ENCODE measurements at places on chromosomes 3 and 15. TPM values are rescaled to one million over a fixed set of nuclear protein-coding genes. Genes with fewer than 3 reads are reported as not detected.

Gene MESP2
- total RNA-seq: not detected

DNA sequence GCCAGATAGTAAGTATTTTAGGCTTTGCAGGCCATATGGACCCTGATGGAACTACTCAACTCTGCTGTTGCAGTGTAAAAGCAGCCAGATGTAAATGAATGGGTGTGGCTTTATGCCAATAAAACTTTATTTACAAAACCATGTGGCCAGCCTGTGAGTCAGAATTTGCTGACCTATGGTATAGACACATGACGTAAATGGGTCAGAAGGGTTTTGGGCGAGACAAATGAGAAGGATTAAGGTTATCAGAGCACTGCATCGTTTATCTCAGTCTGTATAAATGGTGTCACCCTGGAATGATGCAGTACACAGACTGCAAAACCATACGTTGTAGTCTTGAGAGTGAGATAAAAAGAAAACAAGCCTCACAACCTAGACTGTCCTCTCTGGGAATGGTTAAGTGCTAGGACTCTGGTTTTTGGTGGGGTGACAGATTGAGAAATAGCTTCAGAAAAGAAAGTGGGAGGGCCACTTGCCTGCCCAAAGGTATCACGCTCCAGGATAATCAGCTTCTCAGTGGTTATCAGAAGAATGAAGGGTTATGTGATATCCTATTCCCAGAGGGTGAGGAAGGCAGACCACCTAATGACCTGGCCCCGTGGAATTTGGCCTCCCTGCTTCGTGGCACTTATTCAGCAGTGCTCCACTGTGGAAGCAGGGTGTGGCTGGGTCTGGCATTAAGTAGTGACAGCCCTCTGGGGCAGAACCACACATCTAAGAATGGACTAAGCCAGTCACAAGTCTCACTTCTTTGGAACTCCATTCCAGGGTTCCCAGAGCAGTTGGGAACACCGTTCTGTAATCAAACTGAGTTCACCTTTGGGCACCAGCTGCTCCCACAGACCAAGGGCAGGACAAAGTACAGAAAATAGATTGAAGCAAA lies 46.1 kb downstream of the ABHD5 start:
- H3K4me3 ChIP-seq: no peak overlapping the region
- H3K27ac ChIP-seq: no peak overlapping the region
- H3K4me1 ChIP-seq: no peaks in the 10 kb centered on the region
- no peak for DNase-seq
- no peaks in the 10 kb centered on the region for H3K27me3 ChIP-seq

Gene RHOV
- total RNA-seq: not detected

DNA sequence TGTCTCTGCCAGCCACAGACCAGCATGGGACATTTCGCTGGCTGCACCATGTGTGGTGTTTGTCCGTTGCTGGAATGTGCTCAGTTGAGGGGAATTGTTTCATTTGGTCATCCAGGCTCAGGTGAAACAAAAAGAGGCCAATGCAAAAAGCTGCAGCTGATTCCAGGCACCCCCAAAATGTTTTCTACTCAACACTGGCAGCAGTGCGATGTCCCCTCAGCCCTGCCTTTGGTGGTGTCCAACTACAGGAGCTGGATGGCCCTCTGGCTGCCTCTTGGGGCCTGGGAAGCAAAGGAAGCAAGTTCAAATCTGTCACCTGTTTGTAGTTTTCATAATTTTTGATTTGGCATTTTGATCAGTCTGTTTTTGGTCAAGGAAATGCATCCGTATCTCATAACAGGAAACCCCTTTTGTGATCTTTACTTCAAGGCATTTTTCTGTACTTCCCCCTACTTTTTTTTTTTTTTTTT lies 141.8 kb downstream of the EEFSEC start:
- no peak overlapping the region for H3K4me3 ChIP-seq
- peaks cover 30% of the 10 kb centered on the region for H3K4me1 ChIP-seq

Gene ATP10A
- total RNA-seq: 57.9 TPM

Gene ZCWPW2
- 0.50 TPM for total RNA-seq

Gene NLGN1
- total RNA-seq: not detected

- no peak overlapping the region for H3K27ac ChIP-seq
- H3K27me3 ChIP-seq: no peaks in the 10 kb centered on the region
- no peak for DNase-seq
- no peak overlapping the region for H3K4me3 ChIP-seq
- H3K4me1 ChIP-seq: peaks cover 11% of the 10 kb centered on the region
These were observed 15.8 kb upstream of the SEMA3F start for GRCh38 chr3:50139308-50139707.

DNA sequence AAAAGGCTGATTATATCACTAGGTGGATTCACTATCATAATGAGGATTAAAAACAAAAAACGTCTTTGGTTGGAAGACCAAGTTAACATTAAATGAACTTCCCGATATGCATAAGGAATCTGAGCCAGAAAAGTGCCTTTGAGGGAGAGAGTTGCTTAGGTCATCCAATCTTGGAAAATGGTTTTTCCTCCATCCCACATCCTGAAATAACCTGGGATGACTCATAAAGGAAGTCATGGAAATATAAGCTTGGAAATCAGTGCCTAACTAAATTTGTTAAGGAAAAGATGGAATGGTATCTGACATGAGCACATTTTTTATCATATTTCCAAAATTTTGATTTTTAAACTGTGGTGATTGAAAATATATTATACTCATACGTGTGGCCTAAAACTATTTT lies 66.0 kb downstream of the KBTBD8 start:
- no peak overlapping the region for H3K4me3 ChIP-seq
- peaks cover 6% of the 10 kb centered on the region for H3K27me3 ChIP-seq
- H3K36me3 ChIP-seq: no peaks in the 10 kb centered on the region
- H3K27ac ChIP-seq: no peak overlapping the region
- H3K4me1 ChIP-seq: no peaks in the 10 kb centered on the region

Gene EFL1
- total RNA-seq: 28.4 TPM

Data from activated CD4-positive, alpha-beta T cell treated with anti-CD3 and anti-CD28 coated beads, Interleukin-2, amount 10 ng/mL, durations not matched to agents 7 days and 5 days (primary cell).